CD4-positive, alpha-beta T cell treated with Interleukin-4 for 1 hour (primary cell): ENCODE measurements at places on chromosomes 6 and 20.

DNA sequence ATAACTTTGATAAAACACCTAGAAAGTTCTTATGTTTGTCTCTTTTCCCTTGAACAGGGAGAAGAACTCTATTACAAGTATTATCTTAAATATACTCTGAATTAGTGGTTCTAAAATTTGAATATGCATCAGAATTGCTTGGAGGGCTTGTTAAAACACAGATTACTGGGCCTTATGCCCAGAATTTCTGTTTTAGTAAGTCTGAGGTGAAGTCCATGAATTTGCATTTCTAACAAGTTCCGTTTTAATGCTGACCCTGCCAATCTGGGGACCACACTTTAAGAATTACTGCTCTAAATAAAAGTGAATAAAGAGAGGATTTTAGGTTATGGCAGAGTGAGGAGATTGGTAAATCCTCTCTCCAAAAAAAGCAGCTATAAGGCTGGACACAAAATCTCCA, 168.1 kb upstream of the FLRT3 start:
- no peak for DNase-seq

- DNase-seq, result no peak
Observed at GRCh38 chr6:159801935-159802334, 1.9 kb downstream of the PNLDC1 start.

DNA sequence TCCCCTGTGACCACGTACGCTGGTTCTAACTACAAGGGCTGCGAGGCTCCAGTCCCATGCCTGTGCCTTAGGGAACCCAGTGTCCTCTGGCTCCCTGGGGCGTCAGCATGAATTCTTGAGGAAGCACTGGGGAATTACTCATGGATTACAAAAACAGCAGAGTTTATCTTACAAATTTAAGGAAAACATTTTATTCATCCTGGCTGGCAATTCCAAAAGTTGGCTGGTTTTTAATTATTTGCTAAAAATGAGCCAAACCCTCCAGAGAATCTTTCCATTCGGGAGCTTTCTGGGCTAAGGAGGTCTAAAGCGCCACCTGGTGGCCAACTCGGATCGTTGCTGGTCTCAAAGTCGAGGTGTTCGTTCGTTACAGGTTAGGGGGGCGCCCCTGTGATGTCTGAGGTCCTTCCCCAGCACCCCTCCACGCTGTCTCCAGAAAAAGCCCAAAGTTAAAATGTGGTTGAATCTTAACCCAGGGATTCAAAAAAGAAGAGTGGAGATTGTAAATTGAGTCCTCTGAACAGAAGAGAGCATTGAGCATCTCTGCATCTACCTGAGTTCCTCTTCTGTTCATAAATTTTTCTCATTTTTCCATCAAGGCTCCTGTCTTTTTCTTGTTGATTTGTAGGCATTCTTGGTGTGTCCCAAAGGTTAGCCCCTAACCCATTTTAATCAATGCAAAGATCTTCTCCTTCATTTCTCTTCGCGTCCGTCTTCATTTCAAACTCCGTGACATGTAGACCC, 99.4 kb downstream of the BFSP1 start:
- peak; percentile 14 for DNase-seq

- no peak for DNase-seq
Observed at GRCh38 chr6:142706210-142706609, 238.8 kb downstream of the HIVEP2 start.
